HL-60 (cell line): ENCODE measurements at places on chromosomes 1 and 21.

DNA sequence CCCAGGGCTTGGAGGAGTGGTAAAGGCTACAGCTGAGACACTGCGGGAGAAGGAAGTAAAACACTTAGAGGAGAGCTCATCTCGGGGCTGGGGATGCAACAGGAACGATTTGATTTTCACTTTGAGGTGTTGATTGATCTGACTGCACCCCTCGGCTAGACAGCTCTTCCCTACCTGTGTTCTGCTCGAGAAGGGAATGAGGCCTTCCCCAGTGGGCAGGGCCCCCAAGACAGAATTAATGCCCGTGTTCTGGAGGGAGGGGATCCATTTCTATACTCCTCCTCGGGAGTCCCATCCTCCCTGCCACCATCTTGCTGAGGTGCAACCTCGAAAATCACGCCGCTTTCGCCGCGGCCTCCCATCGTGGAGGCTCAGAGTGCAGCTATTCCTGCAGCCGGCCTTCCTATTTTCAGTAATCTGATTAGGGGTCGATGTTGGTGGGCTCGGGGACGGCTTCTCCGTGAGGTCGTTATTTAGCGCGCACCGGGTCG is 2.4 kb downstream of the ATP2B4 start:
- no peak for DNase-seq

DNA sequence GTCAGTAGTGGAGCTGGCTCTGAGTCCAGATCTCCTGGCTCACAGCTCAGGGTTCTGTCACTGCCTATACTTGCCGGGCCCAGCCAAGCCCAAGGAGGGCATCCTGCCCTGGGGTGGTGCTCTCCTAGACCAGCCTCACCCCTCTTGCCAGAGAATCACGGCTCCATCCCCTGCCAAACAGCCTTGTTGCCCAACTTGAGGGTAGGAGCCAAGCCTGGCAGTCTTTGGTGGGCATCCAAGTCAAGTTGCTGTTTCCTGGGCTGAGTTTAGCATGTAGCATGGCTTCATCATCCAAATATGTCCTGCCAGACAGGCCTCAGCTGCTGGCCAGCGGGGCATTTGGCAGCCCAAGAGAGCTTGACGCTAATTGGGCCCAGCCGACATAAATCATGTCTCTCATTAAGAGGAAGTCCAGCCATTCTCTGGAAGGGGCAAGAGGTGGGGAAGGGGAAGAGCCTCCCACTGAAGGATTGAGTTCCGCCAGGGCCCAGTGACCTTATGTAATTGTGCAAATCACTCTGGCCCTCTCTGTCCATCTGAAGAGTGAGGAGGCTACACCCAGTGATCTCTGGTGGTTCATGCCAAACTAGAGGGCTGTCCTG is 22.6 kb upstream of the TRABD2B start:
- no peak for DNase-seq

DNA sequence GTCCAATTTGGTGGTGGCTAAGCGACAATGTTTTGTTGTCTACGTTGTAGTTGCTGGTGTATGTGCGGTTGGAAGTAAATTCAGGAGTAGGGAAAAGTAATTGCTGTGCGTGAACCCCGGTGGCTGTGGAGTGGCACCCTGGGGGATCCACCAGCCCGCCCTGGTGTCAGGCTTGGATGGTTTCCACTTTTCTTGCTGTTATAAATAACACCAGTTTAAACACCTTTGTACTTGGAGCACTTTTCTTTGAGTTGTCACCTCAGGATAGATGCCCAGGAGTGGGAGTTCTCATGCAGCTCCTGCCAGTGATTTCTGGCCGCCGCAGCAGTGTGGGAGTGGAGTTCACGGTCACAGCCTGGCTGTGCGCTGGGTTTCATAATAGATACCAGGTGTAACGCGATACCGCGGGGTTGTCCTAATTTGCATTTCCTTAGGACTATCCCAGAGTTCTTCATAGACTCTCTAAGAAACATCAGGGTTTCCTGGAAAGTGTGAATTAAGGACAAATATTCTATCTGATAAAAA is 12.8 kb upstream of the TMEM200B start:
- no peak for DNase-seq

GRCh38 chr1:94332952-94333351 is 85.2 kb upstream of the ABCD3 start:
- DNase-seq: no peak

DNA sequence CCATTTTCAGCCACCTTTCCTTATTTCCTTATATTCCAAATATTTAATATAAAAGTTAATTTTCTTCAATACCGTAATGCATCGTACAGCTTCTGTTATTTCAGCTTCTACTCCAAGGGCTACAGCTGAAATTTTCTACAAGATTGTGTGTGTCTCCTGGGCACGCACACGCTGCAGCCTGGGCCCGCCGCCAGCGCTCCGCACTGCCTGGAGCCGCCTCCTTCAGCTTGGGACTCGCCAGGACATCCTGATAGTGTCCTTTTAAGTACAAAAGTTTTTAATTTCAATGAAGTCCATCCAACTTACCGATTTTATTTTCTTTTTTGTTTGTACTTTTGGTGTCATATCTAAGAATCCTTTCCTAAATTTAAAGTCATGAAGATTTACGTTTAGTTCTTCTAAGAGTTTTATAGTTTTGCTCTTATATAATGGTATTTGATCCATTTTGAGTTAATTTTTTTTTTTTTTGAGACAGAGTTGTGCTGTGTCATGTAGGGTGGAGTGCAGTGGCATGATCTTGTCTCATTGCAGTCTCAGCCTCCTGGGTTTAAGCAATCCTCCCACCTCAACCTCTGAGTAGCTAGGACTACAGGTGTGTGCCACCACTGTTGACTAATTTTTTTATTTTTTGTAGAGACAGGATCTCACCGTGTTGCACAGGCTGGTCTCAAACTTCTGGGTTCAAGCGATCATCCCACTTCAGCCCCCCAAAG is 82.8 kb downstream of the AXDND1 start:
- DNase-seq: no peak
